Thyroid gland (tissue), 4 donors: ENCODE measurements at places on chromosomes 3 and 15. TPM values are rescaled to one million over a fixed set of nuclear protein-coding genes. Genes with fewer than 3 reads are reported as not detected.

Gene GADL1
- total RNA-seq, result not detected

Gene MCF2L2
- 0.13 TPM for total RNA-seq

- no peak overlapping the region for H3K27ac ChIP-seq
- no peak for DNase-seq
- no peaks in the 10 kb centered on the region for H3K4me1 ChIP-seq
- no peaks in the 10 kb centered on the region for H3K27me3 ChIP-seq
- no peak overlapping the region for H3K4me3 ChIP-seq
- H3K36me3 ChIP-seq, result no peaks in the 10 kb centered on the region
Measured at GRCh38 chr15:62601777-62602545, 436.9 kb upstream of the C2CD4B start.

GRCh38 chr3:13318626-13319470 lies 101.3 kb downstream of the NUP210 start:
- no peak overlapping the region for H3K4me3 ChIP-seq
- no peak for DNase-seq
- H3K4me1 ChIP-seq, result no peaks in the 10 kb centered on the region
- H3K27ac ChIP-seq, result no peak overlapping the region

- H3K27me3 ChIP-seq, result no peaks in the 10 kb centered on the region
- peak overlapping the region; percentile 92 for H3K27ac ChIP-seq
- no peak overlapping the region for H3K4me3 ChIP-seq
- peaks cover 2% of the 10 kb centered on the region for H3K36me3 ChIP-seq
Measured at GRCh38 chr3:16374047-16374934, 109.3 kb downstream of the OXNAD1 start.

DNA sequence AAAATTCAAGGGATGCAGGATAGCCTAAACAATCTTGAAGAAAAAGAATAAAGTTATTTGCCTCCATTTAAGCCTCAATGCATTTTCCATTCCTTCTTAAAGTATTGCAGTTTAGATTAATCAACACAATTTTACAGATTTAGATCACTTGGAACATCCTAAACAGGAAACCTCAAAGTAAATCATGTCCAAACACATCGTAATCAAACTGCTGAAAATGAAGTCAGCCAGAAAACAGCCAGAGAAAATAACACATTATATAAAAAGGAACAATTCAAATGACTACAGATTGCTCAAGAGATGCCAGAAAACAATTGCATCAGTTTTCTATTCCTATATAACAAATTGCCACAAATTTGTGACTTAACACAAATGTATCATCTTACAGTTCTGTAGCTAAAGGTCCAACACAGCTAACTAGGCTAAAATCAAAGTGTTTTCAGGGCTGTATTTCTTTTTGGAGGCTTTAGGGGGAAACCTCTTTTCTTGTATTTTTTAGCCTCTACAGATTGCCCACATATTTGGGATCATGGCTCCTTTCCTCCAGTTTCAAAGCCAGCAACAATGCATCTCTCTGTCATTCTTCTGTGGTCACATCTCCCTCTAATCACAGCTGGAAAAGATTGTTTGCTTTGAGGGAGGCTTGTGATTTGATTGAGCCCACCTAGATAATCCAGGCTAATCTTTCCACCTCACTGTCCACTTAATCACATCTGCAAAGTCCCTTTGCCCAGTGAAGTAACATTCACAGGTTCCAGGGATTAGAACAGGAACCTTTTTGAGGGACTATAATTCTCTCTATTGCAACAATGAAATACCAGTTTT lies 543.3 kb upstream of the UBE2E2 start:
- no peaks in the 10 kb centered on the region for H3K36me3 ChIP-seq
- no peak for DNase-seq
- no peak overlapping the region for H3K4me3 ChIP-seq
- H3K27me3 ChIP-seq, result no peaks in the 10 kb centered on the region

DNA sequence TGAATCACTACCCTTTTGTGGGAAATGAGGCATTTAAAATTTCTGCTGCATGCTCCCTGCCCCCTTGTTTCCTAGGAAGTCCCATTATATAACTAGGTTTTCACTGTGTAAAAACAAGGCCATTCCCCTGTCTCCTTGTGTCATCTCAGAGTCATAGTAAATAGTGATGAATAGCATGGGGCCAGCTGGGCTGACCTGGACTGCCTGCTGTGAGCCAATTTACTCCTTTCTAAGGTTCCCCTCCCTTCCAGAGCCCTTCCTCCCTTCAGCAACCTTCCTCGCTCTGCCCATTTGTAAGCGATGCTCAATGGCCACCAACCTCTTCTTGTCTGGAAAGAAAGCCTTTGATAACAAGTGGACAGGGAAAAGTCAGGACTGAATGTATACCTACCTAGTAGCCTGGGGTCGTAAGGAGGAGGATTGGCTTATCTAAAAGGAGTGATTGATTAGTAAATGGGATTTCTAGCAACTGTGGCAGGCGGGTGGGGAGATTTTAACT lies 11.7 kb downstream of the ITGA11 start:
- H3K4me1 ChIP-seq, result no peaks in the 10 kb centered on the region
- H3K27me3 ChIP-seq, result no peaks in the 10 kb centered on the region
- no peak for DNase-seq
- no peaks in the 10 kb centered on the region for H3K36me3 ChIP-seq
- no peak overlapping the region for H3K4me3 ChIP-seq
